Urothelium cell line (cell line): ENCODE measurements at places on chromosomes 2 and 18.
A peak's percentile ranks its signal among the peaks of the same experiment; 100 is the strongest.

- no peak for DNase-seq
These were observed 14.1 kb downstream of the SLC66A3 start for GRCh38 chr2:11169333-11169732.

- DNase-seq = no peak
These were observed 89.6 kb downstream of the NR4A2 start for GRCh38 chr2:156242874-156243273.

DNA sequence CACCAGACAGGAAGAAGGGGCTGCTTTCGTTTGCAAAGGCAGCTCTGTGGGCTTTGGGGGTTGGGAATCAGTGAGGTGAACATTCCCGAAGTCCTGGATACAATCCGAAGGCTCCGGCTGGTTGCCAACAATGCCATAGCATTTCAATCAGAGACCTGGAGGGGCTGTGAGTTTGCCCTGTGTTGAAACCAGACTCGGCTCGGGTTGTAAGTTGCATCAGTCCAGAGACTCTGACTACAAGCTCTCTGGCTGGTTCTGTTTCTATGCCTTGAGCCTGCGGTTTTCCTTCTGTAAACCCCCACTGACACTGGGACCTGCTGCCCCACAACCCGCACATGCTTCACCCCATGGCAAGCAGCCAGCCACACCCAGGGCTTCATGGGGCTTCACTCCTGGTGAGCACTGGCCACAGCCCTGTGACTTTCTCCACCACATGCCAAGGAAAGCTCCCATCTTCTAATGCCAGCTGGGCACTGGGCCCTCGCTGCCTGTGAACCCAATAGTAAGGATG, 85.7 kb upstream of the ODC1 start:
- DNase-seq = peak; percentile 59

- DNase-seq = no peak
These were observed 19.1 kb downstream of the EFHD1 start for GRCh38 chr2:232652505-232652851.

- DNase-seq = no peak
These were observed 349.6 kb upstream of the UBE2E3 start for GRCh38 chr2:180630756-180631155.

- DNase-seq = peak; percentile 65
These were observed 41.9 kb upstream of the LIMS1 start for GRCh38 chr2:108492364-108492763.

- DNase-seq = peak; percentile 68
These were observed 23.6 kb upstream of the HES6 start for GRCh38 chr2:238263204-238264071.

DNA sequence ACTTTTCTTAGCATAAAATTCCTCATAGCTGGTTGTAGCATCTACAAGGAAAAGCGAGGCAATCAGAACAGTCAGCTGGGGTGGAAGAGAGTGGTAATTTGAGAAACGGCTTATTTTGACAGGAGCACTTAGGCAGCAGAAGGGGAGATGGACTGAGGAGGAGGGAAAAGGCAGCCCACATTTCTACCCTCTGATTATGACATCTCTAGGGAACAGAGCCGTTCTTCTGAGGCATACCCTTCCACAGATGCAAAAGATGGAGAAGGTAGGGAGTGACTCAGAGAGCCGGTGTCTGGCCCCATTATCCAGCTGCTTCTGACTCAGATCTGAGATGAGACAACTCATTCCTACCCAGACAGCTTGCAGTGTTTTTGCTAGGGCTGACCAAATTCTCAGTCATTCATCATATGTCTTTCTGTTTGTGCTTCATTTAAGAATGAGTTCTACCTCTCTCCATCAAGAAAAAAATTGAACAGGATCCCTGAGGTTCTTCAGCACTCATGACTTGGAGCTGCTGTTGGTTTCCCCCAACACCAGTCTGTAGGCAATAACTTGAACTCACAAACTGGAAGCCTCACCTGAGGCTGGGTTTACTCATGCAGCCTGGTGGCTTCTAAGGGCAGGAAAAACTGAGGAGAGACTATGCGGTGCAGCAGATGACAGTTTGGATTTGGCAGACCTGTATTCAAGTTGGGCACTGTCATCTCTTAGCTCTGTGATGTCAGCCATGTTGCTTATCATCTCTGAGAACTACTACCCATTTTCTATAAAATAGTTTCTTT, 15.9 kb upstream of the SEC11C start:
- DNase-seq = peak; percentile 75

DNA sequence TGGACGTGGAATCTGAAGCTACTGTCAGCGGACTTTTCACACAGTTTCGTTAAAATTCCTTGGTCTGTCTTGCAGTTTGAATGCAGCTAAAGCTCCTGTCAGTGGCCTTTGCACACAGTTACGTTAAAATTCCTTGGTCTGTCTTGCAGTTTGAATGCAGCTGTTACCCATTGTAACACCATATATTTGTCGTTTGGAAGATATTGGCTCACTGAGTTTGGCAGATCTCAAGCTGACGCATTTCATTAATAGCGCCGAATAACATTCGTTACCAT, 1.0 kb downstream of the LIMS1 start:
- no peak for DNase-seq

- DNase-seq = no peak
These were observed 98.4 kb upstream of the MBOAT2 start for GRCh38 chr2:9101763-9102425.

DNA sequence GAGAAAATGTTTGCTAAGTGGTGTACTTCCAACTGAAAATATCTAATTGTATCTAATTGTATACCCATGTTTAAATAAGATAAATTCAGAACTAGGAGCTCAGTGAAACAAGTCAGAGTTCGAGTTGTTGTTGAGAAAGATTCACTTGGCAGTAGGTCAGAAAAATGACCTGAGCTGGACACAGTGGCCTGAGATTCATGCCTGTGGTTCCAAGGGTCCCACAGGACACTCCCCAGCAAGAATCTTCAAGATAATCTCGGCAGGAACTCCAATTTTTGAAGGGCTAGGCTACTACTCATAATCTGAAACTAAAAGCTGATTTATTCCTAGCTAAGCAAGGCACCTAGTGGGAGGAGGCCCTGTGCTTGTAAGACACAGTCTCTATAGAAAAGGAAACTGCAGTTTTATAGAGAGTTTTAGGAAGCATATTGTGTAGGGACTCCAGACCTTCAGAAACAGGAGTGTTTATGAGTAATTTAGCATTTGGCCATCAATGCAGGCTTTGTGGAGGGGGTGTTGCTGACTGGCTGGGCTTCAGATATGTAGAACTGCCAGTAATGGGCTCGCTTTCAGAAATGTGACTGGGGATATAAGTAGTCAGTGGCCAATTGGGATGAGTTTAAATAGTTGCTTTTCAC, 43.2 kb downstream of the SP140 start:
- DNase-seq = no peak

DNA sequence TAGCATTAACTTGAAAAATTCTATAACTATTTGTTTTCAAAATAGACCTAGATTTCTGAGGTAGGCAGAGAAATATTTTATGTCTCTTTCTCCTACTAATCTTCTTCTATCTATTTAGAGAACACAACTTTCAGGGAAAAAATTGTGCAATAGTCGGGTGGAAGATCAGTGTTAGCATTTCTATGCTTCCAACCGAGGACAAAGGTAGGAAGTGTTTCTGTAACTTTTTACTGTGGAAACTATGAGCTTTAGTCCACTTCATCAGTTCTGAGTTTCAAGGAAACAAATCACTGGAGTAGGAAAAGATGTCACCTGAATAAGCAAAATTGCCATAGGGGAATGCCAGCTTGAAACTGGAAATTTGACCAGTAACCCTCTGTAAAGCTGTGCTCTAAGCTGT, 207.7 kb upstream of the CTAGE1 start:
- no peak for DNase-seq

GRCh38 chr2:85277416-85278158, 50.2 kb downstream of the TGOLN2 start:
- DNase-seq = no peak

DNA sequence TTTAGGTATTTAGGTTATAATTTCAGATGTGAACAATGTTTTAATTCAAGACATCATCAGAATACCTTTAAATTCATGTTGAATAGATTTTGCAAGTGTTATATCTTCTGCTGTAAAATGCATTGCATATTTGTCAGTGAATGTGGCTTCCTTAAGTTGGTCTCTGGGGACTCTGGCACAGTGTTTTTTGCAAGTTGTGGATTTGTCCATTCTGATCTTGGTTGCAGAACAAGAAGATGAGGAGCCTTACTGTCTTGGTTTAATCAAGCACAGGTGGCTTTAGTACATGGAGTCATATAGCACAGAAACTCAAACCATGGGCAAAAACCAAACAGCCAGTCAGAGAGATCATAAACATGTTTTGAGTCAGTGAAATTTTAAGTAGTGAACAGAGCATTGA, 135.7 kb downstream of the ARHGAP28 start:
- DNase-seq = no peak

GRCh38 chr2:167237478-167237877, 349.2 kb downstream of the XIRP2 start:
- DNase-seq = no peak

DNA sequence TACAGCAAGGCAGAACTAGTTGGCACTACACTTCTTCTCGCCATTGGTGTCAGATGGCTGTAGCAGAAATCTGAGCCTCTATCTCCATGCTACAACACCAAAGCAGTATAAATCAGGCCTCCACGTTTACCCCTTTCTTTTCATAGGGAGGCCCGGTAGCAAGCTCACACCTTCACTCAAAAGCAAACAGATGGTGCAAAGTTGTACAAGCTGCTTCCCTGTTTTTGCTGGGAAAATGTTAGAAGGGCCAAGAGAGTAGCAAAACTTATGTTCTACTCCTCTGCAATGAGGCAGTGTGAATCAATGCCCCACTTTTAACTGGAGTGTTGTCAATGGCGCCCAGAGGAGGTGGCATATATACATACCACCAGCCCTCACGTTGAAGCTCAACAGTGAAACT, 369.6 kb upstream of the NRXN1 start:
- DNase-seq = no peak

- peak; percentile 17 for DNase-seq
These were observed 616.6 kb upstream of the FSHR start for GRCh38 chr2:49770919-49771318.

- no peak for DNase-seq
These were observed 65.9 kb downstream of the EDAR start for GRCh38 chr2:108923019-108923700.

DNA sequence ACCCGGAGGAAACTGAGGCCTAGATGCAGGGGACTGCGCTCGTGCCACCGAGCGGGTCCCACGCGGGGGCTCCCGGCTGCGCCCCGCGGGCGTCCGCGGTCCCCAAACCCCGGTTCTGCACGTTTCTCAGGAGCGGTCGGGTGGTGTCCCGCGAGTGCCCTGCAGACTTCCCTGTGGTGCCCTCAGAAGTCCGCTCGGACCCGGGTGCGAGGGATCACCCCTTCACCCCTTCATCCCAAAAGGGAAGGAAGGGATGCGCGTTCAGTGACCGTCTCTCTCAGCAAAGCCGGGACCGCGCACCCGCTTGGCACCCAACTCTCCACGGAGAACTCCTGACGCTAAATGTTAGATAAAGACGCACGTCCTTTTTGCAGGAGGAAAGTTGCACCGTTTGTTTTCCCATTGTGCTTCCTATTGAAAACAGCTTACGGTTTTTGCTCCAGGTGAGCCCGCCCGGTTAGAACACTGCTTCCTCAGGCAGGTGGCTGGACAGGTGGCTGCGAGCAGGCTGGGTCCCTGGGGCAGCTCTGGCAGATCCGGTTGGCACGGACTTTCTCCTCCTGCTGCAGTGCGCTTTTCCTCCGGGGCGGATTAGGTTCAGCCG, 779 bp downstream of the DGKD start:
- DNase-seq = peak; percentile 32

DNA sequence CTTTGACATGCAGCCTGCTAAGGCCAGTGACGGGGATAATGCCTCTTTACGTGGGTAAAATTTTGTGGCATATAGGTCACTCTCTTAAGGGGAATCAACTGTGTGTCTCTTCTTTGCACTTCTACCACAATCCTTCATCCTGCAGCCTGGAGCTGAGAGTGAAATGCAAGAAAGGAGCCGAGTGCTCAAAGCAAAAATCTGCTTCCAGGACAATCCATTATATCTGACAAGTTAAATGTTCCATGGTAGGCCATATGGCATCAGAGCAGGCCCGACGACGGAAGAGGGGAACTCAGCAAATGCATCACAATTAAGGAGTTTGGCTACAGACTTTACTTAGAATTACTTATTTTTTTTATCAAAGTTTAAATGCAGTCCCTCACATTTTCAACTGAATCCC, 171.2 kb downstream of the TCF4 start:
- no peak for DNase-seq

GRCh38 chr2:67579806-67580205, 182.7 kb downstream of the ETAA1 start:
- DNase-seq = no peak

GRCh38 chr18:61606759-61607158, 273.5 kb downstream of the CDH20 start:
- DNase-seq = peak; percentile 82

DNA sequence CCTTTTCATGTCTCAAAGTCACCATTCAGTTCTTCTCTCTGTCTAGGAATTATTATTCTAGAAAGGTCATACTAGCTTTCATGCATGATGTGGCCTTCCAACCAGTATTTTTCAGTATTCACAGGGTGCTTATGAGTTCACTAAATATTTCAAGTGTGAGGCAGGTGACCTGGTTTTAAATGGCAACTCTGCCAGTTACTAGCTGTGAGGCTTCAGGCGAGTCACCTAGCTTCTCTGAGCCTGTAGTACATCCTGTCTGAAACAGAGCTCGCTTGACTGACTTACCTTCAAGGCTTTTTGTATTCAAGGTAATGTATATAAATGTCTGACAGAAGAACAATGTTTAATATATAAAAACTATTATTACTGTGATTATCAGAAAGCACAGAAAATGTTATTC, 19.4 kb upstream of the ACVR1 start:
- no peak for DNase-seq

GRCh38 chr2:121579309-121579708, 48.6 kb downstream of the RNU4ATAC start:
- no peak for DNase-seq
